ENCODE measurements at places on chromosomes 1 and 21.
A peak's percentile ranks its signal among the peaks of the same experiment; 100 is the strongest.

DNA sequence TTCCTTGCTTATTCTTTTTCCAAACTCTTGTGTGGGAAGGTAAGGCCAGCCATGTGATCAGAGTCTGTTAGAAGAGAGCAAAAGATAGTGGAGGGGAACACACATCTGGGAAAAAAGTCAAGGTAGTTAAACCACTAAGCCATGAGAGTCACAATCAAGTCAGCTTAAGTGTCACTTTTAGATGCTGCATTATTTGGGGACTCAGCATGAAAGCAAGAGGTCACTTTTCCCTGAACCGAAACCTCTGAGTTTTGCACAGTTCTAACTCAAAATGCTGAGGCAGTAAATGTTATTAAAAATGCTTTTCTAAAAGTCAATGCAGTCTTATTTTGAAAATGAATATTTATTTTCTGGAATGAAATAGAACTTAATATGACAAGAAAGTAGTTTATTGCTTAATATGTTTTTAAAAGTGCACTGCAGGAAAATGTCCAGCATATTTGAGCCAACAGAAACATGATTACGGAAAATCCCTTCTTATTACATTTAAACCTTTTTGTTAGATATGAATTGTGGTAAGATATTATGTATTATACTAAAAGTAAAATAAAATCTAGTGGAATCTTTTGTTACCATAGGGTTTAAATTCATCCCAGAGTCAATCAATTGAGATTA is 69.3 kb downstream of the RBM11 start:
- DNase-seq, result no peak

- DNase-seq, result no peak
These were observed 13.0 kb upstream of the BATF3 start for GRCh38 chr1:212712451-212713303.

DNA sequence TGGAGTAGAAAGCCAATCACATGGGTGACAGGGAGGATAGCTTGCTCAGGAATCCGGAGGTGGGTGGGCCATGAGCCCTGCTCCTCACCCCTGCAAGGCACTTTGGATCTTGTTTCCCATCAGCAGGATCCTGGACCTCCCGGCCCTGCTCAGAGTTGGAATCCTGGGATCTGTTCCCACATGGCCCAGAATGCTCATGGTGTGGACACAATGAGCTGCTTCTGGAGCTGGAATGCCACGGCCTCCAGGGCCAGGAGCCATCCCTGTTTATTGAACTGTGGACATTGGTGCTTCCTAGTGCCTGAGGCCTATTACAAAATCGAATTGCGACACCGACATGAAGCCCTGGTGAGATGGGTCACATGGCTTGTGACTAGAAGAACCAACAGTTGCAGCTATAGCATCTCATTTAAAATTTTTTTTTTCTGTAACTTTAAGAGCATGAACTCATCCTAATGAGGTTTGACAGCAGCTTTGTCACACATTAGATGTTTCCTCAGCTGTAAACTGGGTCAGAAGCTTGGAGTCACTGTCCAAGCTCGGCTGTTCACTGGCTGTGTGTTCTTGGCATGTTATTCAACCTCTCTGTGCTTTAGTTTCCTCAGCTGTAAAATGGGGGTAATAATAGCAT is 40.4 kb upstream of the GOLT1A start:
- DNase-seq, result no peak

GRCh38 chr1:44460107-44460882 is 55.2 kb downstream of the RNF220 start:
- no peak for DNase-seq

- no peak for DNase-seq
These were observed 687.0 kb downstream of the ADGRL2 start for GRCh38 chr1:82487778-82488177.

- DNase-seq, result no peak
These were observed 15.4 kb downstream of the AMPD2 start for GRCh38 chr1:109634771-109635750.

GRCh38 chr1:99851850-99852454 is 1.8 kb downstream of the AGL start:
- no peak for DNase-seq

- peak; percentile 6 for DNase-seq
These were observed 233.5 kb downstream of the MATN1 start for GRCh38 chr1:30489737-30490389.

DNA sequence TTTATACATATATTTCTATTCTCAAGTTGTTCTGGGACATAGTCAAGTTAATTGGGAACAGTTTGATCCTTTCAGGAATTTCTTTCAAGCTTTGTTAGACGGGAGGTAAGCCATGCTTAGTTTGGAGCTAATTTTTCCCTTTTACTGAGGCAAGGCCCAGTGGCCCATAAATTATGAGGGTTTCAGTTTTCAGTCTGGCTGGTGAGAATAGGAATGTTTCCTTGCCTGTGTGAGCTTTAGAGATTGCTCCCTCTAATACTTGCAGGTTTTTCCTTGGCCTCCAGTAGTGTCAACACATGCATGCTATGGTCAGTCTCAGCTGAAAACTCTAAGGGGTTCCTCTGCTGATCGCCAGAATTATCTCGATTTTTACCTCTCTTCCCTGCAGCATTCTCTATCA is 14.1 kb upstream of the PHGDH start:
- DNase-seq, result no peak

DNA sequence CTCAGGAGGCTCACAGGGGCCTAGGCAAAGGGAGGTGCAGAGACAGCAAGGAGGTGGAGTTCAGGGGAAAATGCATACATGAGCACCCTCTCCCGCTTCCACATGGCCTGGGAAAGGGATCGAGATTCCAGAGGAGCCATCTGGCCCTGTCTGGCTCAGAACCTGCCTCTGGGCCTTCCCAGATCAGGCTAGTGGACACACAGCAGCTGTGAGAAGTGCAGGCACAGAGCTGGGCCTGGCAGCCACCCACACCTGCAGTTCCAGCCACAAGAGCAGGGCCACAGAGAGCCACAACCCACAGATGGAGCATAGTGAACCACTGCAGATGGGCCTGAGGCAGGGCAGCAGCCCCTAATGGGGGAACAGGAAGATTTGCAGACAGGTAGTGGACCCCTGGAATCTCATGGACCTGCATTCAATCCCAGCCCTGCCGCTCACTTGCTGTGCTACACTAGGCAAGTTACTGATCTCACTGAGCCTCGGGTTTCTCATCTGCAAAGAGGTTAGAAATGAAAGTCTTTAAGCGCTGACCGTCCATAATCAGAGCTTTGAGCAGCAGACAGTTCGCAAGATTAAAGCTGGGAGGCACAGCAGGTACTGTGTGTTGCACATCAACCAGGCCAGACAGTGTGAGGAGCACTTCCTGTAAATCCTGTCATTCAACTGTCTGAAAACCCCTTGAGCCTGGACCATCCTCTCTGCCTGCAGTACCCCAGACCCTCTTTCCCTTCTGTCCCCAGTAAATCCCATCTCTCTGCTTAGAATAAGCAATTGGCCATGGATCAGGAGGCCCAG is 58.0 kb downstream of the MATN1 start:
- DNase-seq, result no peak
